Testis (tissue), 5 donors: ENCODE measurements at places on chromosomes 7 and 10.

DNA sequence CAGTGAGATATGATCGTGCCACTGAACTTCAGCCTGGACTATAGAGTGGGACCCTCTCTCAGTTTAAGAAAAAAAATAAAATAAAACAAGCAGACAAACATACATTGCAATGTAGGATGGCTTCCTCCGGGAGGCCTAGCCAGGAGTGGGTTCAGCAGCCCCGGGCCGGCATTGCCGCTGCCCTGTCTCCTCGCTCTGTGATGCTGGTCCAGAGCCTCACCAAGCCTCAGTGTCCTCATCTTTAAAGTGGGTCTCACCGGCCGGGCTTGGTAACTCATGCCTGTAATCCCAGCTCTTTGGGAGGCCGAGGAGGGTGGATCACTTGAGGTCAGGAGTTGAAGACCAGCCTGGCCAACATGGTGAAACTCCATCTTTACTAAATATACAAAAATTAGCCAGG, 71.6 kb downstream of the PTPRE start:
- DNase-seq = no peak

DNA sequence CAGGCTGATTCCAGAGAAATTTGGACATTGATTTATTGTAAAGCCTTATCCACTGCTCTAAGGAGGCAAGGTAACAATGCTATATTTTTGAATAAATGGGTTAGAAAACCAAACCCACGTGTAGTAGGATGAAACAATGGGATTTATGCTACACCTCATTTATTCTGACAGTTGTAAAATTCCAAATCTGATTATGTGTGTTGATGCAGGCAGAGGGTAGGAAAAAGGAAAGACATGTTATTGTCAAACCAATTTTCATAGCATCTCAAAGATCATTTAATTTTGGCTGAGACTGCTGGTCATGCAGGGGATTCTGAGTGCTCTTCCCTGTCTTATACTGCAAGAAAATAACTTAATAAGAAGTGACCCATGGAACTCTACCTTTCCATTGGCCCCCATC, 1219.9 kb upstream of the SORCS1 start:
- no peak for DNase-seq

- DNase-seq = no peak
These were observed 36.0 kb downstream of the NRAP start for GRCh38 chr10:113627836-113628235.

GRCh38 chr7:134427896-134428295, 31.0 kb downstream of the AKR1B1 start:
- no peak for DNase-seq

- no peak for DNase-seq
These were observed 275.3 kb downstream of the DNAJB6 start for GRCh38 chr7:157612009-157612663.

- DNase-seq = no peak
These were observed 57.5 kb upstream of the FAM133B start for GRCh38 chr7:92647652-92648051.

GRCh38 chr7:8354503-8354902, 78.9 kb upstream of the NXPH1 start:
- DNase-seq = no peak
